ENCODE measurements at places on chromosomes 2 and 18.

DNA sequence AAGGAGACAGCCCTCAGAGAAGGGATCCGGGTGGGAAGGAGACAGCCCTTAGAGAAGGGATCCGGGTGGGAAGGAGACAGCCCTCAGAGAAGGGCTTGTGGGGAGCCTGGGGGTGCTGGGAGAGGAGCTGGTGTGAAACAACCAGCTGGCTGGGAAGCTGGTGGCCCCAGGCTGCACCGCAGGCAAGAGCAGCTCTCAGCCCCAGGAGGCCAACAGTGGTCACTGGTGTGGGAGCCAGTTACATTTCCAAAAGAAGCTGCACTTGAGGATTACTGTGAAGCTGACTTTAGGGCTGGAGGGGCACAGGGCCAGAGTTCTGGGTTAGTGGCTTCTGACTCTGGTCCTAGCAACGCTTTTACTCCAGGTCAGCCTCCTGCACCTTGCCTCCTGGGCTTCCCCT is 3.3 kb downstream of the HES6 start:
- DNase-seq = no peak

DNA sequence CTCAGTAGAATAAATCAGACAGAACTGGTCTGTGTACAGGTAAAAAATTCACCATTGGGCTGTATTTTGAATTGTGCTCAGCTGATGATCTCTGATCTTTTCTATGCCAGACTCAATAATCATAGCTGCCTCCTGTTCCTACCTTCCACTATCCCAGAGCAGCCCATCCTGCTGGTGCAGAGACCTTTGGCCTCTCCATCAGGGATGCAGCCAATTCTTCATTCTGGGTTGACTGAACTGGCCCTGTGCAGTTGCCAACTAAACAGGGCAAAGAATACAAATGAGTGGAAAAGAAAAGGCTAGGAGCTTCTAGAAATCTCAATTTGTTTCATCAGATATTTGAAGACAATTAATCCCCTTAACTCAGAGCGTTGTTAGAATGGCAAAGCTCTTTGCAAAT is 1781.3 kb upstream of the CELF4 start:
- no peak for DNase-seq

DNA sequence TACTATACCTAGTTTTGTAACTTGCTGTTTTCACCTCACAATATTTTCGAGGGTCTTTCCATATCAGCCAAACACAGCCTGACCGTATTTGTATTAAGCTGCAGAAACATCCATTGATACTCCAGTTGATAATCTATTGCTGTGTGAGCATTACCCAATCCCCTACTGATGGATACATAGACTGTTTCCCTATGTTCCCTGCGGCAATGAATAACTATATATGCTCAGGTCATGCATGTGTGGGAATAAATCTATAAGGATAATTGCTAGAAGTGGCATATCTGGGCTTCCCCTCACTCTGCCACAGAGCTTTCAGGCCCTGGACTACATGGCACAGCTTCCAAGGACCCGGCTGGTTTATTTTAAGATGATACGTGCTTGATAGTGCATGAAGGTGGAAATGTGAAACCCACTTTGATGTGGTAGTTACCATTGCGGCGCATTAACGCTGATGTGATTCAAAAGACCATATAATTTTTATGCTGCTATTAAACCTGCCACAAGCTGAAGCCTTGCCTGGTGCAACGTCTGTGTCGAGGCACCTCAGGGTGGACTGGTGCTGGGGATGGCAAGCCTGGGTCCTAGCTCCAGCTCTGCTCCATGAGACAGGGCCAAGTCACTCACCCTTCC is 130.8 kb upstream of the MSH6 start:
- DNase-seq = no peak

- DNase-seq = peak; percentile 70
Measured at GRCh38 chr2:205858881-205859441, 176.7 kb downstream of the NRP2 start.

DNA sequence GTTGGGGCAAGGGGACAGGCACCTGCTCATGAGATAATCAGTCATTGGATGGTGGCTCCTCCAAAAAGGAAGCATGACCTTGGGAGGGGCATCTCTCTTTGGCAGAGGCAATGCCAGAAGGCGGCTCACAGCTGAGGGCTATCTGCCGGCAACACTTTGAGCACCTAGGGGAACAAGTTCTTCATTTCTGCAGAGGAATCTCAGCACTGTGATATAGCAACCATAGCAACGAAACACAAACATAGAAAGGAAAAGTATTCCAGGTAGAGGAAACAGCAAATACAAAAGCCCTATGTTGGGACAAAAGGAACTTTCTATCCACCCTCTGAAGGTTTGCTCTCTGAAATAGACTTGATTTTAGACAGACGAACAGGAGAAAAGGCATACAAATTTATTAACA is 89.1 kb upstream of the NEDD4L start:
- DNase-seq = no peak

GRCh38 chr2:189159717-189160116 is 19.8 kb downstream of the COL5A2 start:
- DNase-seq = no peak

DNA sequence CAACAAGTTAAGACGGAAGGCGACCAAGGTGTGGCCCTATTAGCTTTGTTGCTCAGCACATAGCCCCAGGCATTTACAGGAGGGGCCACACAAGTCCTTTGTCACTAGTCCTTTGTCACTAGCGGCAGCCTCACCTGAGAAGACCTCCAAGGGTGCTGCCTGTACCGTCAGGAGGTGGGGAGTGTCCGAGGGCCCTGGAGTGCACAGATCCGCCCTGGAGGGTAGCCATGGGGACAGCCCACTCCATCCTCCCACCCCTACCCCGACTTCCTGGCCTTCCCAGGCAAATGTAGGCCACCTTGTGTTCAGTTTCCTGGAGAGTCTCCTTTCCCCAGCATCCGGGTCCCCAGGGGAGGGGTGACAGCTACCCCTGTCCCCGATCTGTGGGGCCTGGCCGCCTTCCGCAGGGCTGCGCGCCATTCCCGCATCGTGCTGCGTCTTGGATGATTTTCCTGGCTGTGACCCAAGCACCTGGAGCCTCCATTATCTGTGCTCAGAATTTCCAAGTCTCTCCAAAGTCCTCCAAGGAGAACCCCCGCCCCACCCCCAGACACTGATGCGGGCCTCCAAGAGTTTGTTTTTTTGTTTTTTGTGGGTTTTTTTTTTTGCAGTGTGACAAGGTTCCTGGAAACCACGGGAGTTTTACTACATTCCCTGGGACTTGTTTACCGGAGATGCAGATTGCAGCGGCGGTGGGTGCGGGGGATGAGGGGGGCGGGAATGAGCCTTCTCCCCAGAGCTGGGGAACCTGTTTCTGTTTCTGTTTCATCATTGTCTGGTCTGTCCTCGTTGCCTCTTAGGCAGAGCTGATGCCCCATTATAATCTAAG is 28.6 kb downstream of the TEX44 start:
- no peak for DNase-seq

GRCh38 chr18:43060020-43060419 is 55.5 kb downstream of the RIT2 start:
- no peak for DNase-seq

DNA sequence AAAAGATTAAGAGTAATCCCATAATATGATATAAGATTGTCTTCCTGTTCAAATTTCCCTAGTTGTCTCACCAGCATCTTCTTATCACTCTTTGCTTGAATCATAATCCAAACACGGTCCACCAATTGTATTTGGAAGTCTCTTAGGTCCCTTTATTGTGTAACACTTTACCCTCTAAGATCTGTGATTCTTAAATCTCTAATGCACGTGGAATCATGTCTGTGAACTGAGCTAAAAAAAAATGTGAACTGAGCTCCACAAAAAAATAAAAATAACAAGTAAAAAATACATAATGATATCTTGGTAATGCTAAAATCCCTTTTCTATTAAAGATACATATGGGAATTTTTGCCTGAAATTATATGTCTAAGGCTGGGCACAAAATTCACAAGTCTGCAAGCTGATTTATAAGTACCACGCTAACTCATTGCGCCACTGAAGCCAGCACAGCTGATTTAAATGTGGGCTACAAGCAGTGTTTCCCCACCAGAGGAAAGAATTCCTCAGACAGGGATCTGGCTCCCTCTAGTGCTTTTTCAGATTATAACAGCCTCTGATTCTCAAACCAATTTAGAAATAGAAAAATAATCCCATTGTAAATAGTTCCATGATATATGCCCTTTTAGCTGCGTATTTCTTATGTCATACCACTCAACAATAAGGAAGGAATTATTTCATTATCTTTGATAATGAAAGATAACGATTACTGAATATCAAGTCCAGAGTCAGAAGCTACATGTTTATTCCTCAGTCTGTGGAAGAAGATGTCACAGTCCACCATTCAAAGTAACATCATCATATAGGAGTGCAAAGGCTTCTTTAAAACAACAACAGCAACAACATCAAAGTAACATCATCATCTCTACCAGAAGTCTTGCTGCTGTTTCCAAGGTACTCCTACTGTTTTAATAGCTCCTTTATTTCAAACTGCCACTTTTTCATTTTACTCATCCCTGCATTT is 22.9 kb downstream of the RBM43 start:
- peak; percentile 79 for DNase-seq

DNA sequence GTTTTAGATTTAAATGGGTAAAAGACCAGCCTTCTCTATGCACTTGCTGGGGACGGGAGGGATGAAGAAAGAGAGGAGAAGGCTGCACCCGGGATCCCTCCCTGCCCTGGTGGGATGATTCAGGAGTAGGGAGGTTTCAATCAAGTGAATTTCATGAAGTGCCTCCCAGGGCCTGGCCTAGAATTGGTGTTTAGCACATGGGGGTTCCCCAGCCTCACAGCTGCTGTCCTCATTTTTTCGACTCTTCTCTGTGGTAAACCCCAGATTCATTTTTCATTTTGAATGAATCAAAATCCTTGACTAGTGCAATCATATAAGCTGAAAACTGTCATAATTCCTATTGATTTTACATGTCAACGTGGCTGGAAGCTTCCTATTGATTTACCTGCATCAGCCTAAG is 81.1 kb downstream of the LPIN1 start:
- DNase-seq = no peak

- DNase-seq = no peak
Measured at GRCh38 chr2:224036731-224037361, 2.2 kb downstream of the SERPINE2 start.

DNA sequence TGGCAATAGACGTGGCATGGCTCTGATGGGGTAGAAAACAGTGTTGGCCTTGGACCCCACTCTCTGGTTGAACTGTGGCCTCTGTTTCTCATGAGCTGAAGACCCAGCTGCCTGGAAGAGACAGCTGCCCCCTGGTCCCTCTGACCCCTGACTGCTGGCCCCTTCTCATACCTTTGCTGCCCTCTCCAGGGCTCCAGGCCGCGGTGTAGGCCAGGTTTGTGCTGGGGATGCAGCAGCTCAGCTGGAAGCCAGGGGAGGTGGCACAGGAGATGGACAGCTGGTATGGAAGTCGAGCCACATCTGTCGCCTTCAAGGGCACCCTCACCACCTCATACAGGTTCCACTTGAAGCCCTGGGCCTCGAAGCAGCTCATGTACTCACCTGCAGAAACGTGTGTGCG is 31.7 kb upstream of the SELENOI start:
- no peak for DNase-seq

- DNase-seq = no peak
Measured at GRCh38 chr2:237310515-237311114, 103.3 kb downstream of the COL6A3 start.

DNA sequence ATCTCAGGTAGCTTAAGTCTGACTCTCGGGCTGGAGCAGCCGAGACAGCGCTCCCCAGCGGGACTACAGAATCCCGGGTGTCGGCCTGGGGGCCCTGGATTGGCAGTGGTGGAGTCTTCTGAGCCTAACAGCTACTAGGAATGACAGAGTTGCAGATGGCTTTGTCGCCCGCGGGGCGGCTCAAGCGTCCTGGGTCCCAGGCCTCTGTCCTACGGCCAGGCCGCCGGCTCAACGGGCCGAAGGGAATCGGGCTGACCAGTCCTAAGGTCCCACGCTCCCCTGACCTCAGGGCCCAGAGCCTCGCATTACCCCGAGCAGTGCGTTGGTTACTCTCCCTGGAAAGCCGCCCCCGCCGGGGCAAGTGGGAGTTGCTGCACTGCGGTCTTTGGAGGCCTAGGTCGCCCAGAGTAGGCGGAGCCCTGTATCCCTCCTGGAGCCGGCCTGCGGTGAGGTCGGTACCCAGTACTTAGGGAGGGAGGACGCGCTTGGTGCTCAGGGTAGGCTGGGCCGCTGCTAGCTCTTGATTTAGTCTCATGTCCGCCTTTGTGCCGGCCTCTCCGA is 8.8 kb downstream of the SIX2 start:
- DNase-seq = no peak

DNA sequence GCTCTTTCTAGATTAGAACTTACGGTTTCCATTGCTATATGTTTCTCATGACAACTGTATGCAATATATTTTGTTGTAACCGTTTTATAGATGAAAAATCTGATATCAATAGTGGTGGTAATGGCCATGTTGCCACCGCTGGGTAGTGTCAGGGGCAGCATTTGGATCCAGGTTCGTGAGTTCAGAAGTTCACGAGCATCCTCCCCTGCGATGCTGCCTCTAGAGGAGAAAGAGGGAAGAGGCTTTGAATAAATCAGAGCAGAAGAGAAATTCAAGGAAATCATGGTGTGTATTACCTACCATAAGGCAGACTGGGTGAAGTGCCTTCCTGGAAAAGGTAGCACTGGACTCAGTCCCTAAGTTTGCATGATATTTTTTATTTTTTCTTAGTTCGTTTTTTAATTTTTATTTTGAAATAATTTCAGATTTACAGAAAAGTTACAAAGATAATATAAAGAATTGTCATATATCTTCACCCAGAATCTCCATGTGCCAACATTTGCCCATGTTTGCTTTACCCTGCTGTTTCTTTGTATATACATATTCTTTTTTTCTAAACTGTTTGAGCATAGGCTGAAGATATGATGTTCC is 3.3 kb upstream of the ZBTB7C start:
- no peak for DNase-seq

- DNase-seq = no peak
Measured at GRCh38 chr2:194176134-194176533, 1480.9 kb upstream of the SLC39A10 start.

GRCh38 chr2:231383416-231384108 is 11.9 kb upstream of the B3GNT7 start:
- DNase-seq = no peak

GRCh38 chr2:102159295-102159694 is 16.7 kb downstream of the IL1R1 start:
- no peak for DNase-seq

DNA sequence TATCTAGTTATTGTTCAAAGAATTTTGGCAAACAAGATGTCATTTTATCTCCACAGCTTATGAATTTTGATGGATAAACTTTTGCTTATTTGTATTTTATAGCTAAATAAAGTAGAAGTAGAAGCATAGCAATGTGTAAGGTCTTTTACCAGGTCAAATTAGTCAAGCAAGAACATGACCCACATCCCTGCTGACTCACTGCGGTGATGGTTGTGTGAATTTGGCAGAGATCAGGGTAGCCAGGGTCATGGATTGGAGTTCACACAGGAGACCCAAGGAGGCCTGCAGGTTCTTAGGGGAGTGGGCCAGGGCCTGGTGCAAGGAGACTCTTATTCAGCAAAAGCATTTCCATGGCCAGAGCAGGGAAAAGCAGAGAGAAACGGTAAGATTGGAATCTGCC is 18.7 kb downstream of the SP140 start:
- DNase-seq = no peak

DNA sequence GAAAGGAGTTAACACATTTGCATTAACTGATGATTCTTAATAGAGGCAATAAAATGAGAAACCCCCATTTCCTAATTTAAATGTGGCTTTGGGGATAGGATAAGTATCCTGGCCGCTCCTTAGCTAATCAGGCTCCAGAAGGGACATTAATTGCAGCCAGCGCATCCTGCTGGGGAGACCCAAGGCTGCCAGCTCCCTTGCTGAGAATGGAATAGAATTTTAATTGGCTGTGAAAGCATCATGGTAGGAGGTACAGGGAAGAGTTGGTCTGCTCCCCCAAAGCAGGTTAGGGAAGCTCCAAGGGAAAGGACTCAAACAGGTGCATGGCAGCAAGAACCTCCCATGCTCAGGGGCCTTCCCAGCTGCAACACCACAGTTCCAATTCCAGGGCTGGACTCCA is 71.4 kb downstream of the MARCHF4 start:
- no peak for DNase-seq
